ENCODE measurements at places on chromosomes 4 and X.
A peak's percentile ranks its signal among the peaks of the same experiment; 100 is the strongest.

GRCh38 chr4:121794505-121795188, 6.5 kb upstream of the EXOSC9 start:
- no peak for DNase-seq

DNA sequence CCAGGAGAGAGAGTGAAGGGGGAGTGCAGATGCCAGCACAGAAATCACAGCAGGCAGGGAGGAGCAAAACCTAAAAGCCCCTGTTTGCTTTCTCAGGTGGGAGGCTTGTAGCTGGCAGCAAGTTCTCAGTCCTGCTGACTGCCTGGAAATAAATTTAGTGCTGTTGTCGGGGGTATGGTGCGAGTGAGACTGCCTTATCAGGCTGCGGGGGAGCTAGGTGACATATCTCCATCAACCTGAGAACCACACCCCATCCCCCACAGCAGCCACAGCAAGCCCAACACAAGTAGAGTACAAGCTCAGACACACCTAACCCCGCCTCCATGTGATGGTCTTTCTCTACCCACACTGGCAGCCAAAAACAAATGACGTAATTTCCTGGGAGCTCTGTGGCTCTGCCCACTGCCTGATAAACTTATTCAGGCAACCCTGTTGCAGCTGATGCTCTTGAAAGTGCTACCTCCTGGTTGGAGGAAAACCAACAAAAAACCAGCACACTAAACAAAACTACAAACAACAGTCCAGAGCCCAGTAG, 953.4 kb upstream of the NDST4 start:
- DNase-seq = no peak

- DNase-seq = peak; percentile 13
Observed at GRCh38 chrX:47226071-47226470, 6.7 kb upstream of the USP11 start.

GRCh38 chr4:158912806-158913205, 144.0 kb downstream of the FNIP2 start:
- DNase-seq = no peak

DNA sequence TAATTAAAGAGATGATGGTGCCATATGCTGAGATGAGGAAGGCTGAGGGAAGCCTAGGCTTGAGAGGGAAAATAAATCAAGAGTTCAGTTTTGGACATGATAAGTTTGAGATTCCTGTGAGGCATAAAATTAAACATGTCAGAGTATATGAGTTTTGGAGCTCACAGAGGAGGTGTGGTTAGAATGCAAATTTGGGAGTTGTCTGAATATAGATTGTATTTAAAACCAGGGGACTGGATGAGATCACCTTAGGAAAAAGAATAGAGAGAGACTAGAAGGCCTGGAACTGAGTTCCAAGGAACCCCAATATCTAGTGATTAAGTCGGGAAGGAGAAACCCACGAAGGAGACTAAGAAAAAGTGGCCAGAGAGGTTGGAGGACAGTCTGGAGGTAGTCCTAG, 65.5 kb downstream of the FRMPD3 start:
- no peak for DNase-seq

DNA sequence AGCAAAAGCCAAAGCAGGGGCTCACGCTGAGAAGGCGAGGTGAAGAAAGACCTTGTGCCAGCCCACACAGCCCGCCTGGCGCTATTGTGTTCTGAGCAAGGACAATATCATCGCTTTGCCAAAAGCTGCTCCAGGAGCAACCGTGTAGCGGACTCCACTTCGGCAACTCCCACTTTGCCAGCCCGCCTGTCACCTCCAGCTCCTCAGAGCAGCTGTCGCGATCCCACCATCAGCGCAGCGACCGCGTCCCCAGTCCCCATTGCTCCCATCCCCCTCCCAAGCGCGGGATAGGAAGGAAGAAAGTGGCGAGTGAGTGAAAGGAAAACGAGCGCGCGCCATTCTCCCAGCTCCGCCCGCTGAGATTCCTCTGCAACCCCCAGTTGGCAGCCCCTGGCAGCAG, 759 bp downstream of the ZC4H2 start:
- DNase-seq = no peak

DNA sequence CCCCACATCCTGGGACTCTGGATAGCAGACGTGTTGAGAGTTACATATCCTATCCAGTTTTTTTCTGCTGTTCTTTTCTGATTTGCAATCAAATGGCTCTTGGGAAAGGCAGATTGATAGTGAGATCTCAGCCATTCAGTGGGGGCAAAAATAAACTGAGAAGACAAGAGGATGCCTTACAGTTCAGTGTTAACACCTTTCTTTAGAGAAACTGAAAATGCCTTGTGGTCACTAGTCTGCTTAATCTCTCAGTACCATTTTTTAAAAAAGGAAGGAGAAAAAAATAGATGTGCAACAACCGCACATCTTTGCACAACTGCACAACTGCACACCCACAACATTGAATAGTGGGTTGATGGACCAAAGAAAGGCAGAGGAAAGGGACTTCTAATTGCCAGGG, 109.3 kb downstream of the ARHGEF9 start:
- no peak for DNase-seq

GRCh38 chr4:122453384-122453995, 3.0 kb downstream of the IL2 start:
- no peak for DNase-seq

- DNase-seq = no peak
Observed at GRCh38 chr4:40367451-40367850, 32.3 kb downstream of the CHRNA9 start.

DNA sequence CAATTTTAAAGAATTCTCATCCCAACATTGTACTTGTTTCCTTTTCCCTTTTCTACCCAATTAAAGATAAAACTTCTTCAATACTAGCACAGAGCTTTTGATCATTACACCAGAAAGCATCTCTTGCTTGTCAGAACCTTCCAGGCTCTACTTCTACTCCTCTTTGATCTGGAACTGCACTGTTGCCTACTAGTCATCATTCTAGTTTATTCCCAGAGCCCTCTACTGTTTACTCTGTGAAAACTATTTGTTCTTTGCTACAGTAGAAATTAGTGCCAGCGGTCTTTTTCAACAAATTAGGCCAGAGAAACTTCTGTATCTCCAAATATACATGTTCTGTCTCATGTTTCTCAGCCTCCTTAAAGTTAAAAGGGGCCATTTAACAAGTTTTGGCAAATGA, 46.8 kb upstream of the TMPRSS11F start:
- DNase-seq = no peak

DNA sequence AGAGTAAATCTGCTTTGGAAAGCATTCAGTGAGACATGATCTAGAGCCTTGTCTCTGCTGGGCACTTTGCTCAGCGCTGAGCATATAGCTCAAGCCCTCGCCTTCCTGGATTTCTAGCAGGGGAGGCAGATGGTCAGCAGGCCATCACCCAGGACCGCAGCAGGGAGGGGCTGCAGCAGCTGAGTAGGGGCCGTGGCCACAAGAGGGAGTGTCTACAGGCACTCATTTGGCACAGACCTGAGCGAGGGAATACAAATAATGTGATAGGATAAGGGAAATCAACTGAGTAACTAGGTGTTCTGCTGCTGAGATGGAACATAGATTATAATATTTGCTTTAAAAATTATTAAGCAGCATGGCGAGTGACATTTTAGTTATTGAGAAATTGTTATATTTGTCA, 30.2 kb downstream of the OFD1 start:
- DNase-seq = no peak

GRCh38 chr4:740656-741282, 35.1 kb downstream of the PCGF3 start:
- no peak for DNase-seq

DNA sequence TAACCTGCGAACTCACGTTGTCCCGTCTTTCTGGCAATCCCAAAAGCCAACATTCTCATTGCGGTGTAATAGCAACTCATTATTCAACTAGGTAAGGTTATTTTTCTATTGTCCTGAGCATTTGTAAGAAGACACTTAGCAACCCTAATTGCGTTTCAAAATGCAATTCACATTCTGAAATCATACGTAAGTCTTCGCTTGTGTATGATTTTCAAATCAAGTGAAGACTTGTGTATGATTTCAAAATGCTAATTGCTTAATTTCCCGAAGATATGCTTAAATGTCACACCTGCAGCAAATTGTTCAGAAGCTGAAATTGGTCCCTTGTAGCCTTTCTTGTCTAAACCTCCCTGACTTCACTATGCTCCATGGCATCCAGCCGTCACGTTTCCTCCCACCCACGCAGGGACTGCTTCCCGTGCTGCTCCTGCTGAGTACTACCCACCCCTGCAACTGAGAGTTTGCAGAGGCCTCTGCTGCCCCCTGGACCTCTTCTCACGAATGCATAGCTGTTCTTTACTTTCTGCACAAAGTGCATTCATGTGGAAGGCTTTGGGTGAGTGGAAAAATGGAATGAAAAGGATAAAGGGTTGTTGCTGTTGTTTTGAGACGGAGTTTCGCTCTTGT, 40.8 kb upstream of the CLDN24 start:
- DNase-seq = peak; percentile 44

- no peak for DNase-seq
Observed at GRCh38 chr4:27318740-27319139, 458.1 kb downstream of the STIM2 start.

DNA sequence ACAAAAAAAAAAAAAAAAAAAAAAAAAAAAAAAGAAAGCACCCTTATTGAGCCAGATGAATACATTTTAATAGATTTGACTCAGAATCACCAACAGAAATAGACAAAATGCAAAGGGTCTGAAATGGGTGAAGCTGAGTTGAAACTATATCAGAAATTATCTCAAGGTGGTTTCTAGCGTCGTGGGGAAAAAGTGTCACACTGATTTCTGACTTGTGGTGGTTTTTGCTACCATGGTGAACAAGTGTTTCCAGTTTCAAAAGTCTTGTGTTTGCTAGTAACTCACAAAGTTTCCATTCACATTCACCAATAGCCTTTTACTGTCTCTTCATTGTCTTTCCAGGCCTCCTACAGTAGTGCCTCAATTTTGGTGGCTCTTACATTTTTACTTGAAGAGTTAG, 135.5 kb downstream of the ARHGAP24 start:
- DNase-seq = no peak

DNA sequence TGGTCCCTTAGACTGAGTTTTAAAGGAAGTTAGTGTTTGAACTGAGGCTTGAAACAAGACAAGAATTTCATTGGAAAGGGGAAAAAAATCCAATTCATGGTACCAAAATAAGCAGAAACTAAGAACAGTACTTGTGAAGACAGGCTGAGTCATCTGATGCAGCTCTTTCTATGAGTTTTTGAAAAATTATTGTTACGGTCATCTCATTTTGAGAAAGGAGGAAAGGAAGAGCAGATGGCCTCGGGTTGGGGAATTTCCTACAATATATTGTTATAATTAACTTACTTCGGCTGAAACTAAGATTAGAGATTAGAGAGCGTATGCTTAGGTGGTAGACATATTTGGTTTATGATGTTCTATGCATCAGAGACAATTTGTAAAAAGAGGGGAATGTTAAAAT, 2164.8 kb upstream of the AGA start:
- no peak for DNase-seq

DNA sequence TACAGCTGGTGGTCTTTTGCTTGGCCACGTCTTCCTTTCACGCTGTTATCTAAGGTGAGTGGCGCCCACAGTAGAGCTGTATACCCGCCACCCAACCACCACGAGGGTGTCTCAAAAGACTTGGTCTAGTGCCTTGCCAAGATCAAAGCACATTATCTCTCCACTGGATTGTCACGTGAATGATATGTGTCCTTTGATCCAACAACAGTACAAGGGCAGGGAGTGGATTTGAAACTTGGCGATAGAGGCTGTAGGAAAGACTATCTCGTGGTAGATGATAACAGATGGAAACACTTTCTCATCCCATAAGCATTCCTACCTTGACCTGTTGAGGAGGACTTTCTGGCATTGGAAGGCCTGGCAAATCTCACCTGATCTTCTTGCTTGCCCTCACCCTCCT, 37.7 kb upstream of the BCLAF3 start:
- DNase-seq = no peak

GRCh38 chr4:6248394-6248793, 21.3 kb upstream of the WFS1 start:
- no peak for DNase-seq

- DNase-seq = no peak
Observed at GRCh38 chr4:40630335-40631021, 814 bp upstream of the RBM47 start.

GRCh38 chr4:25215511-25215910, 18.3 kb upstream of the PI4K2B start:
- no peak for DNase-seq

DNA sequence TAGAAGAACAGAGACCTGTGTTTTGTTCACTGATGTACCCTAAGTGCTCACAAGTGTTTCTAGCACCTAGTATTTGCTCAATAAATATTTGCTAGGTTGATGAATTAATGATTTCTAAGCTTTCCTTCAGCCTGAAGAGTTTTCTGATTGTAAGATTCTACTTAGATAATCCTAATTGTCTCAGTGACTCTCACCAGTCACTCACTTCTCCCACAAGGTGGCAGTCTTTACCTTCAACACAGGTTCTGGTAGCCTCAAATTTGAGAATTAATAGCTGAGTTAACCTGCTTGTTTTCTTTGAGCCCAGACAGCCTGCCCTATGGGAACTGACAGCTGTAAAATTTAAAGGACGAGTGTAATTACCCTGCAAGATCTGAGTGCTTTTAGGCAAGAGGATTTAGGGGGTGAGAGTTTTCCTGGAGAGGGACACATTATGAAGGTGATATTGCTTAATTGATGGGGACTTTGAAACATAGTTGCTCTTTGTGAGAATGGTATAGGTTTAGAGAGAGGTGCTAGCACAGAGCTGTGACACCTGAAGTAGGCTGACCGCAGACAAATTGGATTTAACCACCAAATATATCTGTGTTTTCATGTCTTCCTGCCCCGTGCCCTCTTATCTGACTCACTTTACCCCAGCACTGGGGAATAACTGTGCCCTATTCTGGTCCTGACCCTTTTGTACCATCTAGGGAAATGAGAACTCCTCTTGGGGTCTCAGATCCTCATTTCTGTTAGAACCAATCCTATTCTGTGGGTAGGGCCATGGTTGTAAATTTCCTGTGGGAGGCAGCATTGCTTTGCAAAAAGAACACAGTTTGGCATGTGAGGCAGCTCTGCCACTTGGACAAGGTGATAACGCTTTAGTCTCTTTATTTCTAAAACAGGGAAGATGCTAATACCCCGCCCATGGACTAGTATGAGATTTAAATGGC, 27.7 kb downstream of the CD38 start:
- DNase-seq = no peak

GRCh38 chr4:24230955-24231354, 341.1 kb upstream of the PPARGC1A start:
- no peak for DNase-seq

- DNase-seq = no peak
Observed at GRCh38 chr4:15031993-15032675, 29.9 kb downstream of the CPEB2 start.

DNA sequence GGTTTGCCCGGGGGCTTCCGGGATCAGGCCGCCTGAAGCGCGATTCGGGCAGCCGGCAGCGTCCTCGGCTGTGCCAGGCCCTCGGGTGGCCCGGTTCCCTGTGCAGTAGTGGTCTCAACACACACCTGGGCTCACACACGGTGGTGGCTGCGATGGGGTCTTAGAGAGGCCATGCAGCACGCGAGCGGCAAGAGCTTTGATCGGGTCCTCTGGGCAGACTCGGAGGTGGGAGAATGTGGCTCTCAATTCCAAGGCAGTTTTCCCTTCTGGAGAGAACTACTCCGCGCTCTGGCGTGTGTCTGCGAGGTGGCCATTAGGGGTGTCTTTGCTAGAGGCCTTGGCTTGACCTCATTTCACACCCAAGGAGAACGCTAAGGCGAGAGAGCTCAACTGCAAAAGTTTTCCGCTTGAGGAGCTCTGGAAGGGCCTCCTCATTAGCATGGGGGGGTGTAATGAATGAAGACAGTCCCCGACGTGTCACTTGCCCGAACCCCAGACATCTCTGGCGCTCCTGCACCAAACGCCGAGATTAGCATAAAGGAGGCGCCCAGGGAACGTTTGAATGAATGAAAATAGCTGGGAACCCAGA, 771 bp upstream of the RBPJ start:
- peak; percentile 61 for DNase-seq

Data from natural killer cell treated with Interleukin-12 subunit alpha and Interleukin-12 subunit beta and Interleukin-15 and Interleukin-18, amount 100 ng/mL, for 72 hours (primary cell).